HS-27A (cell line): ENCODE measurements at places on chromosomes 7 and 10.

DNA sequence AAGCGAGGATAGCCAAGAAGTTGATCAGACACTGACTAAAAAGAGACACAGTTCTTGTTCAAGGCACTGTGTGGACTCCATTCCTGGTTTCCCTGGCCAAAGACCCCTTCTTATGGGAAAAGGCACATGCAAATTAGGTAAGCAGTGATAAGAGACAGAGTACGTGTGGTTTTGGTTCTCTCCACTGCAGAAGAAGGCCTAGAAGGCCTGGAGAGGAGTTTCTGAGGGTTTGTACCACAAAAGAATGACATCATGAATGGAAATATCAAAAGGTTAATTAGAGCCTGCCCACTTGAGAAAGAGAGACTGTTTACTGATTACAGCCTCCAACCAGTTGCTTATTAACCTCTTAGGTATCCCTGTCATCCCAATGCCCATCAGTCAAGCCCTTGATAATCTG, 137.5 kb downstream of the ZNF365 start:
- DNase-seq: no peak

DNA sequence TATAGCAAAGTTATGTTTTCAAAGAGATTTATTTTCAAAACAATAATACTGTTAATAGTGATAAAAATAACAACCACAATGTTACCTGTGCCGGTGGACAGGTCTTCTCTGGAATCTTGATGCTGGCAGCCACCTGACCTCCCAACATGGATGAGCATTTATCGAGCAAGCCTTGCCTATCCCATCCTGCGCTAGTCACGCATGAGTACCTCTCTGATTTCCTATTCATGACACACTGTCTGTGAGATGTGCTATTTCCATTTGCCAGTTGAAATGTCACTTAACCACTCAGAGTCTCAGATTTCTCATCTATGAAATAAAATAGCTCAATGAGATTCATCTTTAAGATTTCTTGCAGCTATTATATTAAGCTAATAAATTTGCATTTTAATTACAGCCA, 341.2 kb upstream of the VWC2 start:
- no peak for DNase-seq

- no peak for DNase-seq
These were observed 11.7 kb downstream of the FBXW4 start for GRCh38 chr10:101683276-101683675.

GRCh38 chr10:48377751-48378530, 71.5 kb downstream of the MAPK8 start:
- DNase-seq: no peak

DNA sequence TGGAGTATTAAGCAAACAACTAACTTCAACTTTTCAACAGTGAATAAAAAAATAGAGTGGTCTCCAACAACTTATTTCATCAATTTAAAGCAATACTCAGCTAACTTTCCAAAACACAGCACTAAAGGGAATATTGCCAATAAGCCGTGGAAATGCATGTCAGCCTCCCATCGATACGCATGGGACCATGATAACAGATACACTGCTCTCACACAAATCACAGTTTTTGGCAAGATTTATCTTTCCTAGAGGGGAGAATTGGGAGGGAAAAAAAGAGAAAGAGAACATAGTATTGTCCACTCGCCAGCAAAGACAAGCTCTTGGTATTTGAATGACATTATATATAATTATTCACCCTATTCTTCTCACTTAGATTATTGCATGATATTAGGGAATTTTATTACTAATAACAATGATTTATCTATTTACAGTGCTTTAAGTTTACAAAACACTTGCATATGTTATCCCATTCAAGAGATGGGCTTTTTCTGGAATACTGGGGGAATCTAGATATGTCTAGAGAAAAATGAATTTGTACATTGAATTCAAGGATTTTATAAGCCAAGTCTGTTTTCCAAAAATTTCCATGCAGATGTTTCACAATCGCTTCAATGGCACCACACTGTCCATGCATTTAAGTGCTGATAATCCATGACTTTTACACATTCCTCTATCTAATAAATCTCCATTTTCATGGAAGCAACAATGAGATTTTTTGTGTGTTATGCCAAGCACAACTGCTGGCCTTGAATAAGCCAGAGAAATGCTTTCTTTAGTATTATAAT, 194.0 kb upstream of the MGMT start:
- DNase-seq: no peak

- no peak for DNase-seq
These were observed 97.6 kb downstream of the CUX1 start for GRCh38 chr7:101915000-101915399.

DNA sequence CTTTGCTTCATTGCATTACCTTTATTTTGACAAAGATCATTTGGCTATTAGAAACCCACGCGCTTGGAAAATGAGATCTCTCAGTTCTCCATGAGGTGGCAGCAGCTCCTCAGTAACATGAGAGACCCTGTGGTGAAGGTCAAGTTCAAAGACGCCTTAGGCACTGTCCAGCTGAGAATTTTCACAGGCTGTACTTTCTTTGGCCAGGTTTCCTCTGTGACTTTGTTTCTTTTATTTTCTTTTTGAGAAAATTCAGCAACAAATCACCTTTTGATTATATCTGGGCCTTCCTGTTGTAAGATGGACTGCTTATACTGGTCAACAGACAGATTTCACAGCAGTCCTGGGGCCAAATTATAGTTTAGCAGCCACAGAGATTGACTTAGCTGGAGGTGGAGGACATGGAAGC, 54.5 kb downstream of the RAB18 start:
- peak; percentile 9 for DNase-seq

GRCh38 chr10:99233000-99233688, 2.5 kb downstream of the HPSE2 start:
- DNase-seq: no peak

- DNase-seq: no peak
These were observed 45.8 kb upstream of the SRRM3 start for GRCh38 chr7:76155938-76156337.

GRCh38 chr7:39271402-39271801, 293.7 kb downstream of the POU6F2 start:
- DNase-seq: no peak

DNA sequence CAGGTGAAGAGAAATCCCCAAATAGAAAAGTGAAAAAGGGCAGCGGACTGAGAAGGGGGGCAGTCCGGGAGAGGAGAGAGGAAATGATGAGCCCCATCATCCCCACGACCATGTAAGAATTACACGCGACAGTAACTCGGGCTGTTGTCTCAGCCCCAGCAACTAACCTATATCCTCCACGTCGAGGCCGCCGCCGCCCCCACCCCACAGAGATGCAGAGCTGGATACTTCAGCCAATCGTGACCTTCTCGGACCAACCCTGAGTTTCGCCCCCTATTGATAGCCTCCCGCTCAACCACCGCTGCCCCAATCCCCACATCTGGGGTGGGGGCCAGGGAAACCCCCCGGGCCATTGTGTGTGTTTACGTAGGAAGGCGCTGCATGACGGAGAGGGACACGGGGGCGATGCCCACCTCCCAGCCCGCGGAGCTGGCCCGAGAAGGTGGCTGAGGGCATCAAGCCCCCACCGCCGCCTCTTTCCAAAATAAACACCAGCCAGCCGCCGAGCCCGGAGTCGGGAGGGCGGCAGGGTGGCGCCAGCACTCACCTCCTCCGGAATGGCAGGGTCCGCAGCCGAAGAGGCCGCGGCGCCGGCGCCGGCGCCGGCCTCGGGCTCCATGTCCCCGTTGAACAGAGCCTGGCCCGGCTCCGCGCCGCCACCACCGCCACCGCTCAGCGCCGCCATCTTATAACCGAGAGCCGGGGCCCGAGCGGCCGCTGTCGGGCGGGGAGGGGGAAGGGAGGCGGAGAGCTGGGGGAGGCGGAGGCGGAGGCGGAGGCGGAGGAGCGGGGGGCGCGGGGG, 509 bp downstream of the BRAF start:
- peak; percentile 24 for DNase-seq

DNA sequence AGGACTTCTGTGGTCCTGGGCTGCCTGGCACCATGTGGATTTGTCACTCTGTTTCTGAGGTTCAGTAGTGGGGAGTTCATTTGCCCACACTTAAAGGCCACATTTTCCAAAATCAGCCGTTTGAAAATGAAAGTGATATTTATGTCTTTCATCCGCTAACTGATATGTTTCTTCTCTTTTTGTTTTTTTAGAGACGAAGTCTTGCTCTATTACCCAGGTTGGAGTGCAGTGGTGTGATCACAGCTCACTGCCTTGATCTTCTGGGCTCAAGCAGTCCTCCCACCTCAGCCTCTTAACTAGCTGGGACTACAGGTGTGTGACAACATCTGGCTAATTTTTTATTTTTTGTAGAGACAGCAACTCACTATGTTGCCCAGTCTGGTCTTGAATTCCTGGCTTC, 58.6 kb downstream of the EBLN1 start:
- DNase-seq: no peak

DNA sequence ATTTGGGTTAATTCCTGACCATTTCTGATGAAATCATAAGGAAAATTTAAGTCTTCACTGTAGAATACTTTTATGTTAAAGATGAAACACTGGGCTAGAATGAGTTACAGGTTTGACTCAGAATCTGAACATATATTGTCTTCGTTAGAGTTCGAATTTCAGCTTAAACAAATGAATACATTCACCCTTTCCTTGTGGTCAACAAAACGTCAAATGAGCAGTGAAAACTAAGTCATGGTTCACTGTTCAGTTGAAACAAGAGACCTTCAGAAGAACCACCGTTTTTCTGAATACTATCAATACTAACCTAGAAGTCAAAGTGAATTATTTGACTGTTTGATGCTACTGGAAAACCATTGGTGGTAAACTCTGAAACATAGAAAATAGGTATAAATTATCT, 235.2 kb upstream of the ZWINT start:
- DNase-seq: no peak

DNA sequence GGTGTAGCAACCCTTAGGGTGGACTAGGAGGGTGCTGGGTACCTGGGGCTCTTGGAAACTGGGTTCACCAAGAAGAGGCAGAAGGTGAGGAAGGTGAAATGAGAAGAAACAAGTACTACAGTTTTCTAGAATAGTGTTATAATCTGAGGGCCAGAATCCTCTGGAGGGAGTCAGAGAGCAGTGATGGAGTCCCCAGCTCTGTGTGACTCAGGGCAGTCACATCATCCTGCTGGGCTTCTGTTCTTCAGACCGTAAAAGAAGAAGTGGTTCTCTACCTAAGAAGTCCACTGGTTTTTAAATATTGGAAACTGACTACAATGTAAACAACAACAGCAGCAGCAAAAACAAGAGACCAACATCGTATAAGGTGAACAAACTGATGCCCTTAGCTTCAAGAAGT, 197.3 kb downstream of the PRPF18 start:
- DNase-seq: no peak

GRCh38 chr7:102005933-102006480, 188.6 kb downstream of the CUX1 start:
- DNase-seq: no peak

DNA sequence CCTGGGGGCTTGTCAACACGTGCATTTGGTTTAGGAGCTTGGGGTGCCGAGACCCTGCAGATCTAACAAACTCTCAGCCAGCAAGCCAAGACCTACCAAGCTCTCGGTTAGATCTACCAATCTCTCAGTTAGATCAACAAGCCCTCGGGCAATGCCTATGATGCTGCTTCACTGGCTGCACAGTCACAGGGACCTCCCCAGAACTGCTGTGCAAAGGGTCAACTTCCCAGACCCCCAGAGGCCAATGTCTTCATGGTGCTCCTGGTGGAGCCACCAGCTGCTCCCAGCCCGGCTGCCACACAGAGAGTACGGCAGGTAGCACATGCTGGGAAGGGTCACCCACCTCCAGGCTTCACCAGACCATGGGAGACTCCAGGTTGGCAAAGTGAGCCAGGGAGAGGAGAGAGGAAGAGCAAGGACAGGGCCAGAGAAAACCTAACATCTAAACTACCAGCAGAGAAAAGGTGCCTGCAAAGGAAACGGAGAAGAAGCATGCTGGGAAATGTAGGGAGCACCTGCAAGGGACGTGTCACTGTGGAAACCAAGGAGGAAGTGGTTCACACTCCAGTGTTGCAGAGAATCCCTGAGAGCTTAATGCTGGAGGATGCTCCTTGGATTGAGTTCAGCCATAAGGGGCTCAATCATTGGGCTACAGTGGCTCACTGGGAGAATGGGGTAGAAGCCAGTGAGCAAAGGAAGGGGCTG, 51.5 kb upstream of the GDF10 start:
- DNase-seq: no peak

DNA sequence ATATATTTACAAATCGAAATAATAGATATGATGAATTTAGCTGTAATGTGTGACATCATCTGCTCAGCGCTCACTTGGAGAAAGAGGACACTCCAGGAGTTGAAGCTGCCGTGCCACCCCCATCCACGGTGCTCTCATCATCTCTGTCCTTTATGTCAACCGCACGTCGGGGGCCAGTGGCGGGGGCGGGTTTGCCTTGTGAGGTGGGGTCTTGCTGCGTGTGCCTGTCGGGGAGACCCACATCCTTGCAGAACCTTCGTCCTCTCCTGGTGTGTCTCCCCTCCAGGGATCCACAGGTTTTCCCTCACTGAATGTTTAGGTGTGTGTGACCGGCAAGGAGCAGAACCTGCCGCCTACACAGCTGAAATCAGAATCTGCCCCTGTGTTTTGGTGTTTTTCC, 71.6 kb downstream of the INPP5A start:
- DNase-seq: no peak

DNA sequence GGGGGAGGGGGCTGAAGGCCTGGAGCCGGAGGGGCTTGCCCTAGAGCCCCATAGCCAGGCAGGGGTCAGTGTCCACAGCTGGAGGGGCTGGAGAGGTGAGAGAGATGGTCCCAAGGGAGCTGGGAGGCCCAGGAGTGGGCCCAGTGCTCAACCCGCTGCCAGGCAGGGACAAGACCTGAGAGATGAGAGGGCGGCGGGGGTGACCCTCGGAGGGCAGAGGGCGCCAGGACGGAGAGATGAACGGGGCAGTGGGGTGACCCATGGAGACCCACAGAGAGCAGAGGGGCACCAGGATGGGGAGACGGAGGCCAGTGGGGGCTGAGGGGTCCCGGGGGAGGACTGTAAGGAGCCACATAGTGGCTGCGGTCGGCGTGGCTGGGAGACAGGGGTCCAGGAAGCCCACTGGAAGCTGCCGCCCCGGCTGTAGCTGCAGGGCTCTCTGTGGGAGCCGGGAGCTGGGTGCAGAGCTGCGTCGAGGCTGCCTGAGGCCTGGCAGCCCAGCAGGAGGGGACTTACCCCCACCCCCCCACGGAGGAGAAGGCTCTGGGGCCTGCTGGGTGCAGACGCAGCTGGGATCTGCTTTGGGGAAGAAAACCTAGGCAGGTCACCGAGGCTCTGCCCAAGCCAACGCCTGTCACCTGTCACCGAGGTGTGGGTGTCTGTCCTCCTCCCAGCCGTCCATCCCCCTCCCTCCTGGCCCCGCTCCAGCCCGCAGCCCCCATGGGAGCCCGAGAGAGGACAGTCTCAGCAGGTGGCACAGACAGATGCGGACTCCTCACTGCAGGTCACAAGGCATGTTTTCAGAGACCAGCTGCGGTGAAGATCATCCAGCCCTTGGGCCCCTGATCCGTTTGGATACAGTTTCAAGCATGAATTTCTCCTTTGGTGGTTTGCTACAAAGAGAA, 25.1 kb downstream of the PWWP2B start:
- no peak for DNase-seq

GRCh38 chr7:30162622-30163124, 27.9 kb downstream of the MTURN start:
- DNase-seq: no peak
